ENCODE measurements at places on chromosomes 6 and 20.

DNA sequence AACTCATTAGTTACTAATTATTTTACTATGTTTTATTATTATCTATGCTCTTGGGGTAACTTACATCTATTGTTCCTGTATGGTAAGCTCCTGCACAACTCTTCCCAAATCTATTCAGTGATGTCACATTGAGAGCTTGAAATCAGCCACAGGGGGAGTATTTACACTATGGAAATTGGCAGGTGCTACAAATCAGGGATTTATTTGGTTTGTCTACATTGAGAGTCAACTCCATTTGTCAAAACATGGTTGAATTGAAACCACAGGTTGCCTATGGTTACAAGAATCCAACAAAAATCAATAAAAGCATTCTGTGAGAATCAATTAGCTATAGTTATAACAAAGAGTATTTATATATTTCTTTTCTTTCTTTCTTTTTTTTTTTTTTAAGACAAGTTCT is 3.9 kb upstream of the FITM2 start:
- DNase-seq = no peak

DNA sequence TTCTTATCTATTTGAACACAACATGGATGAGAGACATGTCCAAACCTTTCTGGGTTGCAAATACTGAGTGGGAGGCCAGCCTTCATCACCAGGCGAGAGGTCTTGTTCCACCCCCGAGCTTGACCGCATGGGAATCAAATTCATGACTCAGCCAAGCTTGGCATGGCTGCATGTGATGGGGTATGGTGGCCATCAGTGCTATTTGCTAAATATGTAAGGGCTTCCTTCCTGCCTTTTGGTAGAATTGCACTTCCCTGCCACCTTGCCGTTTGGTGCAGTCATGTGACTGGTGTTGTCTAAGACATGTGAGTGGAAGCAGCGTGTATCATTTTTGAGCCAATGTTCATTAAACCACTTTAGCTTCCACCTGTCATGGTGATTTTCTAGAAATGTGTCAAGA is 508.9 kb upstream of the SULF2 start:
- DNase-seq = no peak

DNA sequence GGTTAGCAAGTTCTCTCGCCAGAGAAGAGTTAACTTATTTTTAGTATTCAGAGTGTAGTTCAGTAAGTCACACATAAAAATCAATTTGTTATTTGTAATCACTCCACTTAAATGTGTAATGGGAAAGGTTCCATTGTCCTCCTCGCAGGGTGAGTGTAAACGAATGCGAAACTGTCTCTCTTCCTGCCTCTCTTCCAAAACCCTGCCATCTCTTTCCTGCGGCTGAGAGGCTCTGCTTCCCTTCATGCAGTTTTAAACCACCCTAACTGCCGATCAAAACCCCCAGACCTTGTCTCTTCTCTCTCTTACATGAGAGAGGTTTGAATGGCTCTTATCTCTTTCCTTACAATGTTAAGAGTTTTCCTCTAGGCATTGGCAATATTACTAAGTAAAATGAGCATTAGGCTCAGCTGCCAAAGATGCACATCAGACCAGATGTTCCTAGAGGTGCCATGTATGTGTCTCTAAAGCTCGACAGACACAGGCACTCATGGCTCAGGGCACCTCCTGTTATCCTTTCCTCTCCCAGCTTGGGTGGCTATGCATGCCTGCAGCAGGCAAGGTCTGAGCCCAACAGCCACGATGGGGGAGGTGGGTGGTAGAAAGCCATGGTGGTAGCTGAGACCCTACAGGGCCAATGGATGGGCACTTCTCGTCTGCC is 91.2 kb downstream of the JARID2 start:
- DNase-seq = no peak

GRCh38 chr6:121441477-121441876 is 6.0 kb downstream of the GJA1 start:
- no peak for DNase-seq

Data from GOT3 (cell line).